ENCODE measurements at places on chromosomes 4 and X.

DNA sequence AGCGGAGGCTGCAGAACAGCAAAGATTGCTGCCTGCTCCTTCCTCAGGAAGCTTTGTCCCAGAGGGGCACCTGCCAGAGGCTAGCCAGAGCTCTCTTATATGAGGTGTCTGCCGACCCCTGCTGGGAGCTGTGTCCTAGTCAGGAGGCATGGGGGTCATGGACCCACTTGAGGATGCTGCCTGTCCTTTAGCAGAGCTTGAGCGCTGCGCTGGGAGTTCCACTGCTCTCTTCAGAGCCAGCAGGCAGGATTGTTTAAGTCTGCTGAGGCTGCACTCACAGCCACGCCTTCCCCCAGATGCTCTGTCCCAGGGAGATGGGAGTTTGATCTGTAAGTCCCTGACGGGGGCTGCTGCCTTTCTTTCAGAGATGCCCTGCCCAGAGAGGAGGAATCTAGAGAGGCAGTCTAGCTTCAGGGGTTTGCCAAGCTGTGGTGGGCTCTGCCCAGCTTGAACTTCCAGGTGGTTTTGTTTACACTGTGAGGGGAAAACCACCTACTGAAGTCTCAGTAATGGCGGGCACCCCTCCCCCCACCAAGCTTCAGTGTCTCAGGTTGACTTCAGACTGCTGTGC, 10.9 kb downstream of the DCK start:
- DNase-seq, result peak; percentile 24

DNA sequence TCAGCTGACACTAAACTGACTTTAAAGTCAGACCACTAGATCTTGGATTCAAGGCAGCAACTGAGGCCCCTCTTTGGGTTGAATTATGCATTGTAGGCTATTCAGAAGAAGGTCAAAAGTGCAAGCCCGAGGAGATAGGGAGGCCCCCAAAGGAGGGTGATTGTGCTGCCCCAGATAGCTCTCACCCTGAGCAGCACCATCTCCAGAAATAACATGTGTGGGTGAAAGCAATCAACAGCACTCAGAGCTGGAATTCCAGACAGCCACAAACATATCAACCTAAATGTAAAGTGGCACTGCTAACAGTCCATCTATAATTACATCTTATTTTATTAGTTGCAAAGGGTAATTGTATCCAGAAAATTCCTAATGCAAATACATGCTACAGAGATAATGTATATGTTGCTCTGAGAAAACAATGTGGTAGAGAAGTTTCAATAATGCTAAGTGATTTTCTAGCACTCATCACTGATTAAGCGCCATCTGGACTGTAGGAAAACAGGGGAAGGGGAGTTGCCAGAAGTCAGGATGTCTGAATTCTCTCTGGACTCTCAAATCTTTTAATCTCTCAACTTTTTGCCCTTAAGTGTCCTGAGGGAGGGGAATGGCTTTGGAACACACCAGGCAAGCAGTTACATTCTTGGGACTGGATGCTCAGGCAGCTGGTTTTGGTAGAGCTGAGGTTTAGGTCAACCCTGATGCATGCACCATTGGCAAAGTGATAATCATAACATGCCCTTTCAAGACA, 61.8 kb upstream of the SFRP2 start:
- DNase-seq, result no peak

DNA sequence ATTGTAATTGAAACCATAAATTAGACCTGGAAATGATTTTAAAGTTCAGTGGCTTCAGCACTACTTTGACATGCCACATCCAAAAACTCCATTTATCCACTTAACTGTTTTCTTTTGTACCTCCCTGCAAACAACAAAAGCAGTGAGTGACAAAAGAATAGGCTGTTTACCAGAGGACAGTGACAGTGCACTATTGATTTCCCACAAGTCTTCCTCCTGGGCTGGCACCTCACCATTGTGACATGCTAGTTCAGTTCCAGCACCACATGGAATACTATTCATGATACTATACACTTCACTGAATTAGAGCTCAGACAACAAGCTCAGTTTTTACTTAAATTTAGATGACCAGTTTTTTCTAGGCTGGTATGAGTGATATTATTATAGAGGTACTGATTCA, 29.3 kb downstream of the MOSPD2 start:
- DNase-seq, result no peak

- DNase-seq, result no peak
Observed at GRCh38 chr4:189659287-189659686, 281.4 kb upstream of the FRG1 start.

DNA sequence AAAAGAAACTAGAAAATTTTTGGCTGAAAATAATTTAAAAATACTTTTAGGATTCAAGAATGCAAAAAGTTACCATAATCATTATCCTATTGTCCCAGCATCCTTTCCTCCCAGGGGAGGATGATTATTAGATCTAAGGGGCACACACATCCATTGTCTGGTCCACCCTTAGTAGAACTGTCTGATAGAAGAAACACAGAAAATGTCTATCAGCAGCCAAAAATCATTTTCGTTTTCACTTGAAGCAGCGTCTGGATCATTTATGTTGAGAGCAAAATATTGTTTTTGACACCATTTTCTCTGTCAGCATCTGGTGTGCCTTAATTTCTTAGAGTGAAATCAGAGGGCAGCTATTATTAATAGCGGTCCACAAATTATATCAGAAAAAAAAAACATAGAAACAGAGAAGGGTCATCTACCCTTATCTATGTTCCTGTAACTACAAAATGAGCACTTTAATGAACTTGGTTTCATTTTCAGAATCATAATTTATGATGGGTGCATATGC, 446.3 kb downstream of the TRAM1L1 start:
- no peak for DNase-seq
